Eye (tissue), 1 donor: ENCODE measurements at places on chromosomes 1 and 21.

DNA sequence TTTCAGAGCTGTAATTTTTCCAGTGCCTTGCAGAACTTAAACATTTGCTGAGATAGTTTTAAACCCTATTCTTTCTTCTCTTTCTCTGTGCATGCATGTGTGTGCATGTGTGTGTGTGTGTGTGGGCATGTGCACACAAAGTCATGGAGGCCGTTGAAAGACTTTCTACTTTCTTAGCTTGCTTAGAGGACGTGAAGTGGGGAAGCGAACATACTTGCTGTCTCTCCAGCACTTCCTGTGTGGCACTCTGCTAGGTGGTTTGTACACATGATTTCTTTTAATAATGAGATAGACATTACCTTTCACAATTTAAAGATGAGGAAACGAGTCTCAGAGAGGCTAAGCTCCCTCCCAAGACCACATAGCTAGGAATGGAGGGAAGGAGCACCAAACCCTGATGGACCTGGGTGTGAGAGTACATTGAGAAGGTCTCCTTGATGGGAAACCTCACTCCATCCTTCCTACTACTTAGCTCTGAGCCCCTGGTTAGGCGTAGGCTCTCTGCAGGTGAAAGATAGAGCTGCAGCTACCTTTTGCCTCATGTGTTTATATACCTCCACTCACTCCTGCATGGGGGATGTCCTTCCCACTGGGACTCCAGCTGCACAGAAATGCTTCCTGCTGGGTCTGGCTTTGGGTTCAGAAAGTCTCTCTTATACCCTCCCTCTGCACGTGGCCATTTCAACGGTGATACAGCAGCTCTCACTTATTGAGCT is 101.9 kb upstream of the USP24 start:
- no peak for DNase-seq

DNA sequence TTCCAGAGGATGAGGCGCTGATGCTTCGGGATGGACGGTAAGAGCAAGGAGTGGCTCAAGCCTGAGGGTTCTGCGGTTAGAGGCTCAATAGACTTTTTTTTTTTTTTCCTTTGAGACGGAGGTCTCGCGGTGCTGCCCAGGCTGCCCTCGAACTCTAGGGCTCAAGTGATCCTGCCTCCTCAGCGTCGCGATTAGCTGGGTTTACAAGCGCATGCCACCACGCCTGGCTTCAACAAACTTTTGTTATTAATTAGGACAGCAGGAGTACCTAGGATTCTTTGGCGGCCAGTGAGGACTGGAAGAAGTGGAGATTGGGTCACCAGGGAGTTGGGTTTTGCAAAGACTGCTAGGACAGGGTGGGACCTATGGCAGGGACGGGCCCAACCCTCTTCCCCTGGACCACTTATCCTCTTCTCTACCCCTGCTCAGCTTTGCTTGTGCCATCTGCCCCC is 587 bp downstream of the SCNM1 start:
- DNase-seq, result no peak

GRCh38 chr1:77832901-77833300 is 53.5 kb downstream of the MIGA1 start:
- peak; percentile 55 for DNase-seq

GRCh38 chr1:31348449-31348848 is 24.4 kb downstream of the FABP3 start:
- DNase-seq, result no peak

DNA sequence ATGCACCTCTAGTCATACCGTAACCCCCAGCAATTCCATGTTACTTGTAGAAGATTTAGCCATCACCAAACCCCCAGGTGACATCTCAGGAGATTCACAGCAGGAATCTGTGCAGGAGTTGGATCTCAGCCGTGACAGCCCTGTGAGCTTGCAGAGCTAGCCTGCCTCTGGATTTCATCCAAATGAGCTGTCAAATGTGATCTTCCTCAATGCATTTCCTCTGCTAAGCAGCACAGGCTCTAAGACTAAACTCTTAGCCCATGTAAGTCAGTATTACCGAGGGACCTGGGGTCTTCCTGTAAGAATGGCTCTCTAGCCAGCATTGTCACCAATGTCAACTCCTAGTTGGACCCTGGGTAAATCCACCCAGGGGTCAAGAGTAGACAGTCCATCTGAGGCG is 41.7 kb downstream of the UMODL1 start:
- DNase-seq, result peak; percentile 93

- DNase-seq, result no peak
These were observed 40.3 kb upstream of the TLR5 start for GRCh38 chr1:223183268-223183862.

DNA sequence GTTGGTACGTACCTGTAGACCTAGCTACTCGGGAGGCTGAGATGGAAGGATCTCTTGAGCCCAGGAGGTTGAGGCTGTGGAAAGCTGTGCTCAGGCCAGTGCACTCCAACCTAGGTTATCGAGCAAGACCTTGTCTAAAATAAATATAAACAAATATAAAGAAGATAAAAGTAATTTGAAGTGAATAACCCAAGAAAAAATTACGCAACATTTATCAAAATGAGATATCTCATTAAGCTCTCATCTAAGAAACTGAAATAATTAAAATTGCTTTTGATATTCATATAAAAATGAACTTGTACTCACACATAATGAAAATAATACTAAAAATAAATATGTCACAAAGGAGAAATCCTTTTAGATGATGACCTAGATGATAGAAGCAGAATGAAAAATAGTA is 647.1 kb upstream of the NCAM2 start:
- DNase-seq, result no peak

- no peak for DNase-seq
These were observed 10.7 kb downstream of the APP start for GRCh38 chr21:26159869-26160268.

DNA sequence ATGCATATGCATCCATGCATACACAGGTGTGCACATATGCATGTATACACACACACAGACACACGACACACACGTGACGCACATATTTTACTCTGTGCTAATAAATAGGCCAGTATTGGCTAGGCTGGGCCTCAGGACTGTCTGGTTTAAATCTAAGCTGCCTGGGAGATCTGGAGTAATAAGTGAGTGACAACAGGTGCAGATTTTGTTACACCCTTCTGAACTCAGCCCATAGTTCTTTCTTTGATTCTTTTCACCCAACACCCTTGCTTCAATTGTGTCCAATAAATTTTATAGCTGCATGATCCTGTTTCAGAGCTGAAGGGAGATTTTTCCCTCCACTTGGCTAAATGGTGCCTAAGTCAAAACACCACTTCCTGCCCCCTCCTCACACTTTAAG is 132.8 kb downstream of the FGGY start:
- no peak for DNase-seq

DNA sequence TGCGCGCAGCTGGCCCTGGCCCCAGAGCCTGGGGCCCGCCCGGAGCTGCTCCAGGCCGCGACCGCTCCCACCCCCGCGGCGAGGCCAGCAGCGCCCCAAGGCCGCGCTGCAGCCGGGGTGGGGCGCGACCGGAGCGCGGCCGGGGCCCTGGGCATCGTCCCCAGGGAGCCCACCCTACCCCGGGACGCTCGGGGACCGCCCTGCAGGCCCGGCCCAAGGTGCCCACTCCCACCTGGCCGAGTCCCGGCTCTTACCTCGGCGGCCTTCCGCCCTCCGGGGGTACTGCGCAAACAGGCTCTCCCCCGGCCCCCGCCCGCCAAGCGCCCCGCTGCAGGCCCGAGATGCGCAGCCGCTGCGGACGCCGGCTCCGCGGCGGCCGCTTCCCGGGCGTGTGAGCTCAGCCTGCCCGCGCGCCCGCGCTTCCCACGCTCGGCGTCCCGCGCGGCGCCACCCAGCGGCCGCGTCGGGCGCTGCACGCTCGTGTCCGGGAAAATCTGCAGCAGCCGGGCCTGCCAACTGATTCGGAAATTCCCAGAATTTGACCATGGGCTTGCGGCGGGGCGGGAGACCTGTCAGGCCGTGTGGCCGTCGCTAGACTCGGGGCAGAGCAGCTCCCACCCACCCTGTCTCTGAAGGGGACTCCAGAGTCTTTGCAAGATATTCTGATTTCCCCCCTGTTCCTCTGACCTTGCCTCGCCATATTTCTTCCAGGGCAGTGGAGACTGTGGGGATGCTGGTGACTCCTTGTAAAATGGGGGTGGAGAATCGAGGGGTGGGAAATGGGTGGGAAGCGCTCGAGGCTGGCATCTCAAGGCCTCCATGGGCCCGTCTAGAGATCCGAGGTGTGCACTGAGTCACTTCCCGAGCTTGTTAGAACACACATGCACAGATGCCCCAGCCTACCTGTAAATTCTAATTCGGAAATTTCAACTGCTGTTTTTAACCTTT is 41.9 kb downstream of the CD34 start:
- DNase-seq, result peak; percentile 93

GRCh38 chr1:179816196-179816960 is 61.2 kb downstream of the TOR1AIP2 start:
- no peak for DNase-seq
